ENCODE measurements at places on chromosomes 12 and 14.

DNA sequence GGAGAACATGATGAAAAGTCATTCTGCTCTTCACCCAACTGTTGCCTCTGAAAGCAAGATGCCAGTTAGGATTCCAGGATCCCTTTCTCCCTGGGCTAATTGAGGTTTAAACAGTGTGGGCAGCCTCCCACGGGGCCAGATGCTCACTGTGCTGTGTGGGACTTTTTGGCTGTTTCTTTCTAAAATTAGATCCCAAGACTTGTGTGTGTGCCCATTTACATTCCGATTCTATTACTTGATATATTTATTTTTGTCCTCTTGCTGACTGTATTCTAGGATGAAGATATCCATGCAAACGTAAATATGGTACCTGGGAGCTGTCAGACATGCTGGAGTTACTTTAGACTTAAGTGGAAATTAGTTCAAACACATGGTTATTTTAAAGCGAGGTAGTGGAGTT is 6.2 kb downstream of the IFT43 start:
- DNase-seq: no peak

DNA sequence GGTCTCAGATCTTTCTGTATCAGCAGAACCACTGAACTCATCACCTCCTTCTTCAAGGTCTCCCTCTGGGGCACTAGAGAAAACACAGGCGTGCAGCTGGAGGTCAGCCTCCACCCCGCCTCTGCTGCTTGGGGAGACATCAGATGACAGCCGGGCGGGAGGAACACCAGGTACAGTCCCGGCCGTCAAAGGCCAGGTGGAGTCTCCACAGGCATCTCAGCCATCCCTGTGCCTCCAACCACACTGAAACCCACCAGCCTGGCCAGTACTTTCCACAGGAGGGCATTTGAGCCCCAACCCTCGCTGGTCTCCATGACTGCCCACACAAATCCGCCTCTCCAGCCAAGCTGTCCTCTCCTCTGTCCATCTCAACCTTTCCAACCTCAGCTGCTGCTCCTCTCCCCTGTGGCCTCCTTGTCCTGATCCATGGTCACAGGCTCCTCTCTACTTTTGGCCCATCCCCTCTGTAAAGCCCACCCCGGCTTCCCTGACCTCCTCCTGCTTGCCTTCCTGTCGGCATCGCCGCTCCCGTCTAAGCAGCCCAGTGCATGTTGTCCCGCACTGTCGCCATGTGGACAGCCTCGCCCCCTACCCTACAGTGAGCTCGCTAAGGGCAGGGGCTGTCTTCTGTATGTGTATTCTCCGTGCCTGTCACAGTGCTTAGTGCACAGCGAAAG is 21.4 kb upstream of the FKBP4 start:
- DNase-seq: no peak

- DNase-seq: no peak
These were observed 50.9 kb downstream of the ZFP36L1 start for GRCh38 chr14:68741839-68742470.

- no peak for DNase-seq
These were observed 8.0 kb downstream of the ZBTB39 start for GRCh38 chr12:56998316-56998715.

DNA sequence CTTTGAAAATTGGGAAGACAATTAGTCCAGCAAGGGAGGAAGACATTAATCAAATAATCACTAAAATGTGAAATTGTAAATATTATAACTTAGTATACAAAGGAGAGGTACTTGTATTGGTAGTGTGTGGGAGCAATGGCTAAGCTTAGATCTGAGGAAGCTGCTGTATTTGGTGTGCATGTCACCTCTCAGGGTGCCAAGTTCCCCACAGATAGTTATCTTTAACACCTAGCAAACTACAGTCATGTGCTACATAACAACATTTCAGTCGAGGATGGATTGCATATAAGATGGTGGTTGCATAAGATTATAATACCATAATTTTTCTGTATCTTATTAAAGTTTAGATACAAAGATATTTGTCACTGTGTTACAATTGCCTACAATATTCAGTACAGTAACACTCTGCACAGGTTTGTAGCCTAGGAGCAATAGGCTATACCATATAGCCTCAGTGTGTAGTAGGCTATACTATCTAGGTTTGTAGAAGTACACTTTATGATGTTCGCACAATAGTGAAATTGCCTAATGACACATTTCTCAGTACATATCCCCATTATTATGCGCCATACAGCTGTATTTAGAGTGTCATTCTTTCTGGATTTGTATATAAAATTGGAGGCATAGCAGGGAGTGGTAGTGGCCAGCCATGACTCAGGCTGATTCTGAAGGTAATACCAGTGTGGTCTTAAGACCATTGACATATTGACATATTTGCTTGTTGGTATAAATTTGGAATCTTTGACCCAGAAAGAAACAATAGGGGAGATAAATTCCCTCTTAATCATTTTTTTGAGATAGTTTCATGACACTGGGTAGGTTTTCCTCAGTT is 55.8 kb downstream of the RAD51B start:
- DNase-seq: no peak

GRCh38 chr12:89386138-89386537 is 33.8 kb upstream of the DUSP6 start:
- DNase-seq: no peak

DNA sequence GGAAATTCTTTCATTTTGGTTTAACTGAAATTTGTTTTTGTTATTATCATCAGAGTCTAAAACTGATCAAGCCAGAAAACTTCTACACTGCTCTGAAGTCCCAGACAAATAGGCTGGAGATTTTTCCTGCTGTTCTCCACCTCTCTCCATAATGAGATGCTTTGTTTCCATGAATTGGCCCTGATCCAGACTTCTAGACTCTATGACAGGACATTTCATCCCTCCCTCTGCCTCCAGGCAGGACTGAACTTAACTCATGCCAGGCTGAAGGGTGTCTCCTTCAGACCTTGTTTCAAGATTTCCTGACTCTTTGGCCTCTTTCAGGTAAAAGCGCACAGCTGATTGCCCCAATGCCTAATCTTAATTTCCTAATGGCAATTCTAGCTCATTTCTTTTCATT is 69.1 kb upstream of the HOXC13 start:
- DNase-seq: no peak

GRCh38 chr14:69133206-69134125 is 19.5 kb downstream of the DCAF5 start:
- DNase-seq: no peak

Measured in H1 (cell line).